Smooth muscle cell of trachea (primary cell): ENCODE measurements at places on chromosomes 7 and 10. TPM values are rescaled to one million over a fixed set of nuclear protein-coding genes. Genes with fewer than 3 reads are reported as not detected.

The CALHM3 gene
- 0.15 TPM in 1 of 2 replicates, not detected in the other for total RNA-seq

The CALY gene
- total RNA-seq: 0.33 TPM in 1 of 2 replicates, not detected in the other

The HGF gene
- 80.7 and 218 TPM in 2 replicates for total RNA-seq

The PRKG1 gene
- total RNA-seq: 46.3 and 50.4 TPM in 2 replicates

The PAX4 gene
- not detected in 2 replicates for total RNA-seq
